Naive thymus-derived CD8-positive, alpha-beta T cell (primary cell): ENCODE measurements at places on chromosomes 1 and 21. TPM values are rescaled to one million over a fixed set of nuclear protein-coding genes. Genes with fewer than 3 reads are reported as not detected.

The KRTAP21-2 gene
- not detected for total RNA-seq

The C1orf198 gene
- 8.9 TPM for total RNA-seq

The SAMD11 gene
- not detected for total RNA-seq

The TNFRSF9 gene
- total RNA-seq, result 0.25 TPM

The CXADR gene
- total RNA-seq, result 0.99 TPM

The KLF17 gene
- total RNA-seq, result not detected

The MYBPH gene
- total RNA-seq, result not detected

The C1orf56 gene
- total RNA-seq, result 4.4 TPM

The CELA2A gene
- total RNA-seq, result not detected

The SLC30A1 gene
- 9.7 TPM for total RNA-seq

The HSD11B1 gene
- not detected for total RNA-seq

The LYST gene
- 23.0 TPM for total RNA-seq

The MASP2 gene
- 0.27 TPM for total RNA-seq

The KCNJ15 gene
- total RNA-seq, result not detected

The MTF2 gene
- total RNA-seq, result 43.7 TPM

The NMNAT2 gene
- total RNA-seq, result not detected

The RSRP1 gene
- 401 TPM for total RNA-seq

The FAAP20 gene
- 39.4 TPM for total RNA-seq

The PTPRF gene
- not detected for total RNA-seq

The TNFRSF14 gene
- total RNA-seq, result 190 TPM

The FCGR2B gene
- total RNA-seq, result 3.5 TPM

The RPTN gene
- total RNA-seq, result not detected

The GPR37L1 gene
- not detected for total RNA-seq

The ADORA1 gene
- not detected for total RNA-seq

The HIVEP3 gene
- total RNA-seq, result 6.3 TPM

The CLEC20A gene
- not detected for total RNA-seq

The NPL gene
- total RNA-seq, result 4.5 TPM

The CHIT1 gene
- total RNA-seq, result 0.75 TPM

The KCNJ10 gene
- not detected for total RNA-seq

The INSRR gene
- not detected for total RNA-seq

The DYNLT4 gene
- total RNA-seq, result 2.1 TPM

The SPRR2G gene
- not detected for total RNA-seq

The CAMSAP2 gene
- total RNA-seq, result 10.1 TPM

The FMO2 gene
- not detected for total RNA-seq

The CHODL gene
- not detected for total RNA-seq

The NBL1 gene
- 17.6 TPM for total RNA-seq

The MIXL1 gene
- total RNA-seq, result not detected

The LIN28A gene
- not detected for total RNA-seq

The PDC gene
- total RNA-seq, result not detected

The CLCA1 gene
- not detected for total RNA-seq

The KCNE2 gene
- not detected for total RNA-seq

The IFNLR1 gene
- total RNA-seq, result 4.6 TPM

The GJA4 gene
- total RNA-seq, result not detected

The KIF14 gene
- total RNA-seq, result 0.05 TPM

The KCNA3 gene
- 74.7 TPM for total RNA-seq

The OR2T29 gene
- total RNA-seq, result not detected

The GUCA2B gene
- not detected for total RNA-seq

The CFHR4 gene
- not detected for total RNA-seq

The LTN1 gene
- total RNA-seq, result 30.3 TPM

The CHI3L1 gene
- total RNA-seq, result not detected

The TMEM240 gene
- total RNA-seq, result 3.4 TPM

The CERS2 gene
- 142 TPM for total RNA-seq

The RNF223 gene
- total RNA-seq, result not detected

The SH2D2A gene
- 24.7 TPM for total RNA-seq

The NCAM2 gene
- total RNA-seq, result not detected

The SPAG17 gene
- not detected for total RNA-seq

The MROH7 gene
- 0.18 TPM for total RNA-seq
